NCI-H2081 treated with DMSO at 0.1 percent for 48 hours (cell line): ENCODE measurements at places on chromosomes 6 and 20.

- no peak for DNase-seq
Observed at GRCh38 chr6:135323202-135323668, 142.1 kb downstream of the MYB start.

GRCh38 chr6:13425943-13426931 lies 61.2 kb downstream of the GFOD1 start:
- DNase-seq, result no peak

DNA sequence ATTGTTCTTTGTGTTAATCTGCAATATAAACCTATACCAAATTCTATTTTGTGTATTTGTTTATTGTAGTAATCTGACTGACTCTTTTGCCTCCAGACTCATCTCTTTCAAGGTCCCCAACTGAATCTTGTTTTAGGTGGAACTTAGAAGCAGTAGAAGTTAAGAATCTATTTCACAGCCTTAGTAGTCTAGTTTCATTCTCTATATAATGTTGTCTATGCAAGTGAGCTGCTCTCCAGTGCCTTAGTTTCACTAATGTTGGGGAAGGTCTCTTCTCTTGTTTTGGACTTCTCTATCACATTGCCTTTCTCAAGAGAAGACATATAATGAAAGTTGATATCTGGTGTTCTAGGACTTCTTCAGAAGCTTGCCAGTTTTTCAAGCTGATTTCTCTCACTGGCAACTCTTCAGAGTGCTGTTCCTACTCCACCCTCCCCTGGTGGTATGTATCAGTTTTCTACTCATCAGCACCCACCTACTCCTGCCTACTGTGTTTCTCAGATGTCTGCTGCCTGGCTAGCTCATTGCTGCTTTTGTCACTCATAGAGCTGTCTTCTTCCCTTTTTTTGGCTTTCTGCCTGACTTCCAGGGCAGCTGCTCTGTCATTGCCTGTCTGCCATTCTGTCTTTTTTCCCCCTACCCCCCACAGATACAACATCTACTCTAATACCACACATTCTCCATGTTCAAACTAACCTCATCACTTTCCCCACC lies 82.1 kb downstream of the PTPRA start:
- DNase-seq, result no peak

DNA sequence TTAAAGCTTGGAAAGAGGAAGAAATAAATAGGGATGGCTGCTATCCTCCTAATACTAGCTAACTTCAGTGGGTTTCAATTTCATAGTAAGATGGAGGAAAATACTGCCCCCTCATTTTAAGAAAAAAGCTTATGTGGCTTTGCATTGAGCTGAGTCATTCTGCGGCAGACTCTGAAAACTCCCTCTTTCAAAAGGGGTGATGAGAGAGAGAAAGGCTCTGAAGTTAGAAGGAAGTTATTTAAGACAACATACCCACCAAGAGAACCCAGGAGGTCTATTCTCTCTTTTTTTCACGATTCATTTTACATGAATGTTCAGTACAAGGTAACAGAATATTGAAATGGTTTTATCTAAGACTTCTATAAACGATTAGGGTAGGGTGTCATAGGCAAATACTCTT lies 4.5 kb downstream of the PRDM13 start:
- DNase-seq, result no peak

DNA sequence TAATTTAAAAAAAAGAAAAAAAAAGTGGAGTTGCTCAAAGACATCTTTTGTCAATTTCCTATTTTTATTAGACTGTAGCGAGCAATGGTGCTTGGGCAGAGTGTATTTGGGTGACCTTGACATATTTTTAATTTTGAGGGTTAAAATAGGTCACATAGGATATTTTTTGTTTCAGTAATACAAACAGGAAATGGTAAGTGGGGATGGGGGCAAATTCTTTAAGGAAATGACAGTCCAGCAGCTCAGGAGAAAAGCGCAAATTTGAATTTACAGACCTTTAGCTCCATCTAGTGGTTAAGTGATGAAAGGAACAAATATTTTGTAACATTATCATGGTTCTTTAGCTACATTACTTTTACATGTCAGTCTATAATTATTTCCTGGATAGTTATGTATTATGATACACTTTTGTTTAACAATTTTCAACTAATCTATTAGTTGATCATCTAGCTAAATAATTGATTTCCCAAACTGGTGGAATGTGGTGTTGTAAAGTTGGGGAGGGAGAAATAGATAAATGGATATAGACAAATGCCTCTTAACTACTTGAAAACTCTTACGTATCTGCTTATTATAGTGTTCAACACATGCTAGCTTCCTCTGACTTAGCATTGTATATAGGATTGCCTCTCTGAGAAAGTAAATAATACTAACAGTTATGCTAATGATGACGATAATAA lies 10.0 kb downstream of the CITED2 start:
- peak; percentile 26 for DNase-seq

DNA sequence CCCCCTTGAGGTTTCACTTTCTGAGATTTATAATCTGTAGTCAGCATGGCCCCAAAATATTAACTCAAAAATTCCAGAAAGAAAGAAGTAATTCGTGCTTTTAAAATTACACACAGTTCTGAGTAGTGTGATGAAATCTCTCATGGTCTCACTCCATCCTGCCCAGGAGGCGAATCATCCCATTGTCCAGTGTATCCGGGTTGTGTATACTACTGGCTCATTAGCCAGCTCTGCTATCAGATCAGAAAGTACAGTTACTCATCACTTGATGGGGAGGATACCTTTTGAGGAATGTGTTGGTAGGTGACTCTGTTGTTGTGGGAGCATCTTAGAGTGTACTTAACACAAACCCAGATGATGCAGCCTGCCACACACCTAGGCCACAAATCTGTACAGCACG lies 65.2 kb downstream of the CDC5L start:
- no peak for DNase-seq

DNA sequence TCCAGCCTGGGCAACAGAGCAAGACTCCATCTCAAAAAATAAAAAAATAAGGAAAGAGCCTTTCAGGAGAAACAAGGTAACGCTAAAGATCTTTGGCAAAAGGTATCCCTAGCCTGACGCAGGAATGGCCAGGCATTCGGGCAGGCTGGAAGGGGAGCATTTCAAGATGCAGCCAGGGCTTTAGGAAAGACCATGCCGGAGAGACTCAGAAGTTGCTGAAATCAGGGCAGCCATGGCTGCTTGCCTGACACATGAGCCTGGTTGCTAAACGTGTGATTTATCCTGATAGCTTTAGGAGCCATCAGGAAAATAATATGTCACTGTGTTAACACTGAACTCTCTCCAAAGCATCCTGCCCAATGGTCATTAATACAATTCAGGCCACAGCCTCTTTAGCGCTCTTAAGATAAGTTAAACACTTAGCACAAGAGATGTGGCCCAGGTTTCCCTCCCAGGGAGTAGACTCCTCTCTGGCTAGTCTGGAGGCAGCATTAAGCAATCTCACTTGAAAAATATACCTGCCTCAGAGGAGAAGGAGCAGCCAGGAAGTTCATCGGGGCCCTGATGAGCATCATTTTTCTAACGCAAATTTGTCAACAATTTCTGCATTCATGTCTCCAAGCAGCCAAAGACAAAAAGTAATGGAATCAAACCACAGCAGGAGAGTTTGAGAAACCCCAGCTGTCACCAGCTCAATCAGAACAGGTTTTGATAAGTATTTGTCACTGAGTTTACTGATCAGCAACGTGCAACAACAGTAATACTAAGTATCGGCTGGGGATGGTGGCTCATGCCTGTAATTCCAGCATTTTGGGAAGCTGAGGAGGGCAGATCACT lies 200.0 kb downstream of the ZMYND8 start:
- no peak for DNase-seq

DNA sequence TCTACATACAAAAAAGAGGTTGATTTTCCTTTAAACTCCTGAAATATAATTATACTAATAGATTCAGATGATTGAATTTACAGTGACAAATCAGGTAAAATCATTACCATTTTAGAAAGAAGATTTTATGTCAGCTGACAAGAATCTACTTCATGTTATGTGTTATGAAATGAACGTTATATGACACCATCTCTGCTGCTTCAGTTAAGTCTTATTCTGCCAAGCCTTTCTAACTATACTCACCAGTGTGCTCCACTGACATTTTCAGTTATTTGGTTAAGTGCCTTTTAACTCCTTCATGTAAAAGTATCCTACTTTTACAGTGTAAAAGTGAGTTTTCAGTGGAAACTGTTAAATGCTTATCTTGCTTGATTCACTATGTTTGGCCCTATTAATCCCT lies 80.4 kb downstream of the RWDD2A start:
- no peak for DNase-seq

GRCh38 chr6:2468601-2468955 lies 223.2 kb upstream of the GMDS start:
- DNase-seq, result no peak

GRCh38 chr6:15444881-15445280 lies 199.0 kb downstream of the JARID2 start:
- no peak for DNase-seq

DNA sequence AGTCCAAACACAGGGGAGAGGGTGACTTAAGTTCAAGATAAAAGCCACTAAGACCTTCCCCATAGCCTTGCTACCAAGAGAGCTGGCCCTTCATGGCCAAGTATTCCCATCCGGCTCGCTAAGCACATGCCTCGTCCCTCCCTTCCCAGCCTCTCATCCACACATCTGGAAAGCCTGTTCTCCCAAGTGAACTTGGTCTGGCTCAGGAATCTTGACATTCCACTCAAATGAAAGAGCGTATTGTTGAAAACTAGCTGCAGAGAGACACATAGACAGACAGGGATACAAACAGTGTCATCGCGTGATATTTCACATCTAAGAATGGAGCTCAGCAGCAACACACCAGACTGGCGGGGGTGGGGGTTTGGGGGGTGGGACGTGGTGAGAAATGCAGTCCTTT lies 182.8 kb upstream of the FOXQ1 start:
- DNase-seq, result no peak

GRCh38 chr6:28769626-28770402 lies 154.0 kb downstream of the TRIM27 start:
- DNase-seq, result no peak

- no peak for DNase-seq
Observed at GRCh38 chr20:8212286-8212685, 80.2 kb downstream of the PLCB1 start.

DNA sequence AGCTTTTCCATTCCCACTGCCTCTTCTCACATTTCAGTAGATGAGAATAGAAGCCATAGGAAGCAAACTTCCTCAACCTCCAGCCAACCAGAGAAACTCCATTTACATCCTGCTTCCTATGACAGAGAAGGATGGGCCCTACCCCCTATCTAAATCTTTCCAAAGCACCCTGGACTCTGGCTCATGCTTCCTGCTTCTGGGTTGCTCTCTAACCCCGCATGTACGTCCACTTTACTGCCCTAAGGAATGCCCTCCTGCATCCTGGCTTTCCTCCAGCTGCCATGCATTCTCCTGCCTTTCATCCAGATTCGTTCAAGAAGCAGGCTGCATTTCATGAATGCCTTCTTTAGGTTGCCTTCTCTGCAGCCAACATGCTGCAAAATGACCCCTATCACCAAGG lies 91.9 kb downstream of the FAM217A start:
- no peak for DNase-seq

- no peak for DNase-seq
Observed at GRCh38 chr6:143536866-143537691, 25.6 kb upstream of the FUCA2 start.

DNA sequence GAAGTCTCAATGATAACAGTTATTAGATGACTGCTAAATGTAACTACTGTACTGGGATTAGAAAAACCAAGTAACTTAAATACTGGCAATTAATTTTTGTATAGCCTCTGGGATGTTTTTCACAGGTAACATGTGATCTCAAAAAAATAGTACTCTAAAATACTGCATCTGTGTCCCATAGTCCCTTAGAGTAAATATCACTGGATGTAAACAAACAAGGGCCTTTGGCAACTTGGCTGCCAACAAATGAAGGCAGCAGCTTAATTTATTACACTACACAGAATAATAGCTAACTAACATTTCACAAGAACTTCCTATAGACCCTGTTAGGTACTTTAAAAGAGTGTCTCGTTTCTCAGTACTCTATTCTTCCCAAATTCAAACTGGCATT lies 14.0 kb downstream of the ARHGAP18 start:
- DNase-seq, result no peak

- no peak for DNase-seq
Observed at GRCh38 chr20:44732327-44732726, 13.3 kb upstream of the KCNK15 start.

GRCh38 chr20:62387933-62388635 lies 1.2 kb downstream of the RPS21 start:
- DNase-seq, result no peak
